Activated B cell treated with CpG ODN at 0.5 μM for 24 hours (primary cell): ENCODE measurements at places on chromosomes 4 and X.

DNA sequence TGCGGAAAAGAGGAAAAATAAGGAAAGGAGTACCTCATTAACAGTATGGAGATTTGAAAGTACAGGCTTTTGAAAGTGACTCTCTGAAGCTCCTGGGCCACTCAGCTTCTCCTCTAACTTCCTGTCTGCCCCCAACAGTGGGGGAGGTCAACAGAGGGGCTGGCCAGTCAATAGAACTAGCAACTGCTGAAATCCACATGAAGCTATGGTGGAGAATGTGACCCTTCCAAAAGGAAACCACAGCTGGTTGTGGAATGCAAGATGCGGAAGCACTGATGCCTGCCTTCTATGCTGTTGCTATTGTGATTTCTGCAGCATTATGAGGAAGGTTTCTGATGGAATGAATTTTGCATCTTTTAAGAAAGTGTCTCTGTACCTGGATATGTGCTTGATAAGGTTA lies 2.4 kb downstream of the CORIN start:
- H3K27ac ChIP-seq = no peak overlapping the region
- H3K4me3 ChIP-seq = peak overlapping the region; percentile 57
- peaks cover 38% of the 10 kb centered on the region for H3K27me3 ChIP-seq
- H3K36me3 ChIP-seq = no peaks in the 10 kb centered on the region

DNA sequence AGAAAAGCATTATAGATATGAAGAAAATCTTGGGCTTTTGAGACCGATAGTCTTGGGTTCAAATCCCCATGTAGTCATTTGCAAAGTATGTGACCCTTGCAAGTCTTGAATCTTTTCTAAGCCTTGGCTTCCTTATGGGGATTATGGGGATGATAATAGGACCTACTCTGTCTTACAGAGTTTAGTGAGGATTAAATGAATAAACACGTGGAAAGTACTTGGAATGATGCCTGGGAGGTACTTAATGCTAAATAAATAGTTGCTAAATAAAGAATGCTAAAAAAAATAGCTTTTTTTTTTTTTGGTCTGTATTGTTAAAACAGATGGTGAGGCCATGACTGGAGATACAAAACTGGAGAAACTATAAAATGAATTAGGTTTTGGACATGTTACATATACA lies 292.7 kb downstream of the GPAT3 start:
- no peak overlapping the region for H3K27ac ChIP-seq
- DNase-seq = no peak
- no peaks in the 10 kb centered on the region for H3K4me1 ChIP-seq

GRCh38 chr4:112279025-112279881 lies 6.5 kb downstream of the TIFA start:
- peak overlapping the region; percentile 80 for H3K4me3 ChIP-seq
- H3K4me1 ChIP-seq = peaks cover 77% of the 10 kb centered on the region
- DNase-seq = no peak
- no peaks in the 10 kb centered on the region for H3K27me3 ChIP-seq
- H3K27ac ChIP-seq = peak overlapping the region; percentile 82

DNA sequence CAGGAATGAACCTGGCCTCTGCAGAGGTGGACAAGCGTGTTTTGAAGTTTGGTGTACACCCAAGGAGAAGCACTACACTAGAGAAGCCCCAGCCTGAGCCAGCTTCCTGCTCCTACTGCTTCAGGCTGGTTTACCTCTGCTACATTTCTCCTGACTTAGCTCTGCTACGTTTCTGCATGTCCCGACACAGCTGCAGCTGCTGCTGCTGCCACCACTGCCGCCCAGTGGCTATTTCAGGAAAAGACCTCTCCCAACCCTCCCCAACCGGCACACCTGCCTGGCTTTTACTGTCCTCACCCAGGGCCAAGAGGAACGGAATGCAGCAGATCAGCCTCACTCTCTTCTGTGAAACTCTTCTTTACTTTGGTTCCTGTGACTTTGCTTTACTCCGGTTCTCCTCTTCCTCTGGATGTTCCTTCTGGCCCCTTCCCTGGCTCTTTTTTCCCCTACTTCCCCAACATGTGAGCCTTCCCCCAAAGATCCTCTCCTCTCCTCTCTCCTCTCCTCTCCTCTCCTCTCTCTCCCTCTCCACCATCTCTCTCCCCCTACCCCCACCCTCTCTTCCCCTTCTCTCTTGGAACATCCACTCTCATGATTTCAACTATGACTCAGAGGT lies 3.1 kb upstream of the P2RY4 start:
- H3K27me3 ChIP-seq = no peaks in the 10 kb centered on the region
- H3K36me3 ChIP-seq = no peaks in the 10 kb centered on the region
- H3K4me1 ChIP-seq = no peaks in the 10 kb centered on the region

DNA sequence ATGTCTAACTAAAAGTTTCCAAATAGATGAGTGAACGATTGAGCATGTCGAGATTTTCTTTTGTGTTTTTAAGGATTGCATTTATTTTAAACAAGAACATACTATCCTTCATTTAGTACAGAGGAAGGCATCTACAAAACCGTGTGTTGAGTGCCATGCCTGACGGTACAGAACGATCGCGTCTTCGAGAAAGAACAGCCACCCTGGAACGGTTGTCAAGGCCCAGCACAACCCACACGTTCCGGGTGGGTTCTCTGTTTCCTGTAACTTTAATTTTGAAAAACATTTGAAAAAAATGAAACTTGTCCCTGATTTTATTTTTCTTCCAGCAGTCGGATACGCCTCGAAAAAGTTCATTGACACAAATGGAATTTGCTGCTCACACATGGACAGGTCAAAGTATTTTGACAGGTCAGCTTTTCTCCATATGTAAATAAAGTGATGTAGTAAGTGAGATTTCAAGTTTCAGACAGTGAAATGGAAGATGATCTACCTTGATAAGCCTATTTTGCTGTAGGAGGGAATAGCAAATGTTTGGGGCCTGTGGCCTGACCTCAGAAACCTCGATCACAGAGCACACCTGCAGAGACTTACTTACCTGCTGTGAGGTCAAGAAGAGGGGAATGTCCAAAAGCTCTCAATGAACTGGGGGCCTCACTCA lies 24.4 kb upstream of the CYP4V2 start:
- H3K27me3 ChIP-seq = peaks cover 10% of the 10 kb centered on the region
- H3K27ac ChIP-seq = no peak overlapping the region
- no peak overlapping the region for H3K4me3 ChIP-seq
- no peaks in the 10 kb centered on the region for H3K36me3 ChIP-seq
- no peak for DNase-seq
